Naive thymus-derived CD4-positive, alpha-beta T cell (primary cell): ENCODE measurements at places on chromosomes 3 and 15. TPM values are rescaled to one million over a fixed set of nuclear protein-coding genes. Genes with fewer than 3 reads are reported as not detected.
A peak's percentile ranks its signal among the peaks of the same experiment; 100 is the strongest.

DNA sequence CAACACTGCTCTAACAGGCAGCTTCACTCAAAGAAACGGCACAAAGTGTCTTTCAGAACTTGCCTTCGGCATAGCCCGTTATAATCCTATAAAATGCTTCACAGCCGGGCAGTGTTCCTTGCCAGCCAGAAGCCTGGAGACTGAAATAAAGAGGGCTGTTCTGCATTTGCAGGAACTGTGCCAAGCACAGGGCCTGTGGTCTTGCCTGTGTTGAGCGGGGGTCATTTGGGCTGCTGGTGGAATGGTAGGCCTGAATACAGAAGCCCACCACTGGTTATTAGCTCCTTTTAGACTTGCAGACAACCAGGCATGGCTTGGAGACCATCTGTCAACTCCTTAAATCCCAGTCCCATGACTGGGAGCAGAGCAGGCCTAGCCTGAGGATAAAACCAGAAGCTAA, 4.7 kb upstream of the ARHGEF3 start:
- DNase-seq, result no peak
- no peaks in the 10 kb centered on the region for H3K27me3 ChIP-seq
- peaks cover 8% of the 10 kb centered on the region for H3K4me1 ChIP-seq
- no peaks in the 10 kb centered on the region for H3K36me3 ChIP-seq

DNA sequence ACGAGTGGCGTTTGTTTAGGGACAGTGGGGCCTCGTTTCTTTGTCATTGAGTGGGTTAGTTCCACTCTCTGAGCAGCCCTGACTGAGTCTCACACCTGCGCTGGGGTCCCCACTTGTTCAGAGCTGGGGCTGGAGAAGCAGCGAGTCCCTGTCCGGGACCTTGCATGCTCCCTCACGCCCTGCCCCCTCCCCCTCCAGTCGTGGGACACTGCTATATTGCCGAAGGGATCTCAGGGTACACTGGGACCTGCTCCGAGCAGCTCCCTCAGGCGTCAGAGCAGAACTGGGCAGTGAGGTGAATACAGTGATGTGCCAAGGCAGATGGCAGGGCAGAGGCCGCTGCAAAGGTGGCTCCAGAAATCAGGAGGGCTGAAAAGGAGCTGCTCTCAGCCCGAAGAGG, 59.9 kb upstream of the KLF13 start:
- no peaks in the 10 kb centered on the region for H3K27me3 ChIP-seq
- no peaks in the 10 kb centered on the region for H3K36me3 ChIP-seq
- peak overlapping the region; percentile 24 for H3K4me3 ChIP-seq
- peaks cover 48% of the 10 kb centered on the region for H3K4me1 ChIP-seq

- no peak for DNase-seq
- no peaks in the 10 kb centered on the region for H3K4me1 ChIP-seq
- no peak overlapping the region for H3K4me3 ChIP-seq
- no peak overlapping the region for H3K27ac ChIP-seq
- H3K36me3 ChIP-seq, result no peaks in the 10 kb centered on the region
- no peaks in the 10 kb centered on the region for H3K27me3 ChIP-seq
Observed at GRCh38 chr3:150148227-150148626, 177.5 kb upstream of the PFN2 start.

- no peaks in the 10 kb centered on the region for H3K27me3 ChIP-seq
- no peaks in the 10 kb centered on the region for H3K36me3 ChIP-seq
- DNase-seq, result no peak
- H3K4me1 ChIP-seq, result no peaks in the 10 kb centered on the region
Observed at GRCh38 chr15:59399465-59400102, 26.9 kb upstream of the MYO1E start.

- H3K36me3 ChIP-seq, result no peaks in the 10 kb centered on the region
- no peak for DNase-seq
- no peaks in the 10 kb centered on the region for H3K4me1 ChIP-seq
- no peak overlapping the region for H3K4me3 ChIP-seq
Observed at GRCh38 chr3:123834631-123835030, 49.5 kb downstream of the MYLK start.

DNA sequence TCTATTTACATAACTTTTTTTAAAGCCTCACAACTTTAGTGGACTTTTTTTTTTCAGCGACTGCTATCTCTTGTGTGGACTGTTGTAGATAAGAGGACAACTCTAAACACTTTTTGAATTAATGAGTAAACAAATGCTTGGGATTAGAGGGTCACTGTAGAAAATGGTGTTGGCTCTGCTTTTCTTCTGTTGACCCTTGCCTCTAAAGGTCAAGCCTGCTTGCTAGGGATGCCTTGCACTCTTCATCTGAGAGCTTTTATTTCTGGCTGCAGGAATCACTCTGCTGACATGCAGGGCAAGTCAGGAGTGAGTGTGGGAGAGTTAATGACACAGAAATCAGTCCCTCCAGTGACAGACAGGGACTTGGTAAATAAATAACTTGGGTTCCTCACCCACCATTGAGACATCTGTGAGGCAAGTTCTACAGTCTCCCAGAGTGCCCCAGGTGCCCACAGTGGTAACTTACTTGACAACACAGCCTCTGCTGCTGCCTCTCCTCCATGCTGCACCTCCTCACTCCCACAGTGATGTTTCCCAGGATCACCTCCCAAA, 390.1 kb downstream of the IL20RB start:
- H3K27ac ChIP-seq, result no peak overlapping the region
- H3K36me3 ChIP-seq, result no peaks in the 10 kb centered on the region
- H3K4me3 ChIP-seq, result no peak overlapping the region

DNA sequence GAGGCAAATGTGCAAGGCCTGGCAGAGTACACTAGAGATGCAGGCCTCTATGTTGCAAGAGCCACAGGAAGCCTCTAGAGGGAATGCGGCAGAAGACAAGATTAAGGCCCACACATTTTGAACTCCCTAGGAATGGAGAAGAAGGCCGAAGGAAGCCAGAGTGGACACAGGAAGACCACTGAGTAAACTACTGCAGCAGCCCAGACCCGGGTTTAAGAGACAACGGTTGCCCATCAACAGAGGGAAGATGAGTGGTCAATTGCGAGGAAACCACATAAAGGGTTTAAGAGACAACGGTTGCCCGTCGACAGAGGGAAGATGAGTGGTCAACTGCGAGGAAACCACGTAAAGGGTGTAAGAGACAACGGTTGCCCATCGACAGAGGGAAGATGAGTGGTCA, 14.6 kb downstream of the CHSY1 start:
- H3K27ac ChIP-seq, result no peak overlapping the region
- DNase-seq, result no peak

DNA sequence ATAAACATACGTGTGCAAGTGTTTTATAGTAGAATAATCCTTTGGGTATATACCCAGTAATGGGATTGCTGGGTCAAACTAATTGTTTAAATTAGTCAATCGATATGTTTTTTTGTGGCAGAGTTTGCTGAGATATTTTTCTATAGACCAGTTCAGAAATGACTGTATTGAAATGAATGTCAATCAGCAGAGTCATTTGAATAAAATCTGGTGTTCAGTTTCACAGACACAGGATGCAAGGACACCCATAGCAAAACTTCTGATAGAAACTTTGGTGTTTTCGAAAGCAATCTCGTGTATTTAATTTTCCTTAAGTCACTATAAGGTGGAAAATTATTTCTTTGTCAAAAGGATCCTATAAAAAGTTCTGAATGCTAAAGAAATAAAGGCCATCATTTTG, 434.4 kb downstream of the RAP2B start:
- H3K4me3 ChIP-seq, result no peak overlapping the region
- H3K36me3 ChIP-seq, result no peaks in the 10 kb centered on the region
- DNase-seq, result no peak
- H3K27me3 ChIP-seq, result no peaks in the 10 kb centered on the region

GRCh38 chr15:88894819-88895767, at the start of gene HAPLN3:
Gene HAPLN3 (minus strand): TSS chr15:88895544. CDS start chr15:88887298, 8,246 bp downstream.
- peak within 1 kb of the TSS; percentile 93 for H3K4me3 ChIP-seq
- no peaks in the 10 kb centered on the region for H3K27me3 ChIP-seq
- peak; percentile 39 for DNase-seq
- peaks cover 29% of the 10 kb centered on the region for H3K36me3 ChIP-seq
- peak within 1 kb of the TSS; percentile 86 for H3K27ac ChIP-seq

DNA sequence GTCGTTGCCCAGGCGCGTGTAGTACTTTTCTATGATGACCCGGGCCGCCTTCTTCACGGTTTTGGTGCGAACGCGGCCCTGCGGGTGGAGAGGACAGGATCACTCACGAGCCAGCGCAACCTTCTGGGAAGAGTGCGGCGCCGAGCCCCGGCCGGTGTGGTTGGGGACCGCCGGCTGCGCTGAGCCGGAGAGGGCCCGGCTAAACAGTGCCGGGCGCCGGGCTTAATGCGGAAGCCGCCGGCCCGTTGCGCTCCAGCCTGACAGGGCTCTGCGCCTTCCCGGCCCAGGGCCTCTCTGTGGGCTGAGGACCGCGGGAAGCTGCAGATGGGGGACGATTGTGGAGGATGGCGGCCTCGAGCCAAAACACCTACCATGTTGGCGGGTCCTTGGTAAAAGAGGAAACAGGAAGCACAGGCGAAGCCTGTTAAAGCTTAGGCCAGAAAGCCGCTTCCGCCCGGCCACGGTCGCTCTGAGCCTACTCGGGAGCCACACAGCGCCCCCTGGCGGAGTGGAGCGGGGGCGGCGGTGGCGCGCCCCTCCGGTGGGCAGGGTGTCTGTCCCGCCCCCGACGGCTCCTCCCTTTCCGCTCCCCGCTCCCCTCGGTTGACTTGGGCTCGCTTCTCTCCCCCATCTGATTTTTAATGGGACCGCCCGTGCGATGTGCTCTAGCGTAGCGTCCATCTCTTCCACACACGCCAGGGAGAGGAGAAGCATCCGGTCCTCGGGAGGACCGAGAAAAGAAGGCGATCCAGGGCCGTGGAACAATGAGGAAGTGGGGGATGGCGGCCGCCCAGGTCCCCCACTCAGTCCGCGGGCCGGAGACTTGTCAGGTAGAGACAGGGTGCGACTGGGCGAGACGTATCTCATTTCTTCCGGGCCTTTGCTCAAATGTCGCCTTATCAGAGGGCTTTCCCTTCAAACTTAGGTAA, at the start of gene RPS17:
Gene RPS17, minus strand, starts transcription at position 403 of the 929 bp plus-strand sequence. Its CDS starts 29 bp downstream, at position 374.
- no peaks in the 10 kb centered on the region for H3K27me3 ChIP-seq
- peaks cover 24% of the 10 kb centered on the region for H3K36me3 ChIP-seq

DNA sequence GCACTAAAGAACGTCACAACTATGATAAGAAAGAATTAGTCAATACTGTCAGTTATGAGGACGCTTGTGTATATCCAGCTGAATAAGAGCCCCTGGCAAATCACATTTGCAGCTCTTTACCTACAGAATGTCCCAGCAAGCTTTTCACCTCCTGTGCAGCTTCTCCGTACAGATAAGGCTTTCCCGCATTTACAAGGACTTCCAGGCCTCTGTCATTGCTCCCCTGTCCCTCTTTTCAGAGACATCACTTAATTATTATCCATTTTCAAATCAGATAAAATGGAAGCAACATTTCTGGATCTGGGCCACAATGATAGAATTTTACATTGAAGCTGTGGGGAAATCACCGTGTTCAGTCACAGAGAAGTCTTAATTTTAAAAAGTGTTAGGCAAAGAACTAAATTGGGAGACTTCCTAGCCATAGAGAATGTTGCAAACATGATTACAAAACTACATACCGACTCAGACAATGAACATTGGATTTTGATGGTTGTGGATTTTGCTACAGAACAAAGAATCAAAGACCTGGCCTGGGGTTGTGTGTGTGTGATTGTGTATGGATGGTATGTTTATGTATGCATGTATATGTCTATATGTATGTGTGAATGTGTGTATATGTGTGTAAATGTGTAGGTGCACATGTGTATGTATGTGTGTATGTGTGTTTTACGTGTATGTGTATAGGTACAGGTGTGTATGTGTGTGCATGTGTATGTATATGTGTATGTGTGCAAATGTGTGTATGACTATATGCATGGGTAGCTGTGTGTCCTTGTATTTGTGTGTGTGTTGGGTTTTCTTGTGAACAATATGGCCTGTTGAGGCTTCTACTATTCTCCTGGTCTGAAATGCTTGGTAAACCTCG, 41.5 kb downstream of the MGLL start:
- no peaks in the 10 kb centered on the region for H3K4me1 ChIP-seq
- no peak overlapping the region for H3K27ac ChIP-seq
- no peaks in the 10 kb centered on the region for H3K27me3 ChIP-seq
- no peak overlapping the region for H3K4me3 ChIP-seq
- H3K36me3 ChIP-seq, result no peaks in the 10 kb centered on the region

DNA sequence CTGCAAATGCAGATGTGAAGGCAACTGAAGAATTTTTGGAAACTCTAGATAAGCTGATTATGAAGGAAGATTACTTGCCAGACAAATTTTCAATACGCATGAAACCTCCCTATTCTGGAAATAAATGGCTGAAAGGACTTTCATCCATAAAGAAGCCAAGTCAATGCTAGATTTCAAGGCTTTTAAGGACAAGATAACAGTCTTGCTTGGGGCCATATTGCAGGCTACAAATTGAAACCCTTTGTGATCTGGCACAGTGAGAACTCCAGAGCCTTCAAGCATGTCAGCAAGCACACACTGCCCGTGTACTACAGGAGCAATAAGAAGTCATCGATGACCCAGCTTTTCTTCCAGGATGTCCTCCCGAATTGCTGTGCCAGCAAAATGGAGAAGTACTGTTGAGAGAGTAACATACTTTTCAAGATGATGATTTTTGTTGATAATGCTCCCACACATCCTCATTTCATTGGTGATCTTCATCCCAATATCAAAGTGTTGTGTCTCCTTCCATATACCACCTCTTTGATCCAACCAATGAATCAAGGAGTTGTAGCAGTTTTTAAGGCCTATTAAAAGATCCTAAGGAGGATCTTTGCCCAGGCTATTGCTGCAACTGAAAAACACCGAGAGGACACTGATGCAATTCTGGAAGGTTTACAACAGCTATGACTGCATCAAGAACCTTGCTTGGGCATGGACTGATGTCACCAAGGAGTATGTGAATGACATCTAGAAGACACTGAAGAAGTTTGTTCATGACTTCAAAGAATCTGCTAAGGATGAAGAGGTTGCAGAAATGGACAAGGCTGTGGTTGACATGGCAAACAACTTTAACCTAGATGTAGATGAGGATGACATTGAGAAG, 20.3 kb downstream of the CALML4 start:
- no peak overlapping the region for H3K4me3 ChIP-seq
- H3K4me1 ChIP-seq, result no peaks in the 10 kb centered on the region

DNA sequence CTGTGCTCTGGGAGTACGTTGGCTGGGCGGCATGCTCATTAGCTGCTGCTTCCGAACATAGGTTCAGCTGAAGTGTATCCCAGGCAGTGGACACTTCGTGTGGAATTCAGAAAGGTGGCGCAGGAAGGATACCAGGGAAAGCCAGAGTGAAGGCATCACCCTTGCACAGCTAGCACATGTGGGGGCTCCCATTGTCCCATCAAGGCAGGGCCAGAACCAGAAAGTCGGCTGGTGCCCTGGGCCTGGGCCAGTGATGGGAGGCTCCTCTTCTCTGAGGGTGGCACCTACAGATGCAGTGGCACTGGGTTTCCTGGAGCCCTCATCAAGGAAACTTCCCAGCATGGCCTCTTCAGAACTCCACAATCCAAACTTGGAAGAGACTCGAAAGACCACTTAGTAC, 56.6 kb downstream of the PGPEP1L start:
- DNase-seq, result no peak
- no peak overlapping the region for H3K4me3 ChIP-seq
- no peaks in the 10 kb centered on the region for H3K27me3 ChIP-seq
- H3K27ac ChIP-seq, result no peak overlapping the region
- H3K36me3 ChIP-seq, result peaks cover 93% of the 10 kb centered on the region

TRANK1 gene
- polyA plus RNA-seq, result 29.6 TPM

MRPS22 gene
- polyA plus RNA-seq, result 45.5 TPM

SPATA12 gene
- not detected for polyA plus RNA-seq

CHL1 gene
- polyA plus RNA-seq, result not detected

MEIS2 gene
- not detected for polyA plus RNA-seq
